Suppressor macrophage (primary cell): ENCODE measurements at places on chromosomes 5 and 9.

GRCh38 chr5:100434815-100435214 lies 100.4 kb upstream of the FAM174A start:
- peak; percentile 15 for DNase-seq

DNA sequence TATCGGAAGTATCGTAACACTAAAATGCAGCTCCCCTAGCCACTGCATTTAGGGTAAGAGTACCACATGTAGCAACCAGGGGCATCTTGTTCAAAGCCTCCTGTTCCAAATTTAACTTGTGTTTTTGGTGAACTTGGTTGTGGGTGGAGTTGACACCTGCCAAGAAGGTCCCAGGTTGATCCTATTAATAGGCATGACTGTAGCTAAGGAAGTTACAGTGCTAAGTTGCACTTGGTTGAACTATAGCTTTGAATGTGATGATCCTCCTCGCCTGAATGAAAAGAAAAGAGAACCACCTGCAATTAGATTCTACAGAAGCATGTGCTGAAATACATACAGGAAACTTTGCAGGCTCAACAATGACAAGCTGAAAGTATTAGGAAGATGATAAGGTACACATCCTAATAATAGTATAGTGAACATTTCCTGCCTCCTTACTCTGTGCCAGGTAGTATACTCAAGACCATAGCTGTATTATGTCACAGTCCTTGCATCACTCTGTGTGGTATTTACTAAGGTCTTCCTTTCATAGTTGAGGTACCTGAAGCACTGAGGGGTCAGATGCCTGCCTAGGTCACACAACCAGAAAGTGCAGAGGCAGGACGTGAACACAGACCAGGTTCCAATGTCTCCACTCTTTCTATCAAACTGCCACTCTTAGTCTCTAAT lies 64.5 kb upstream of the PIP5K1B start:
- DNase-seq, result no peak

GRCh38 chr9:90024823-90025222 lies 420.0 kb downstream of the GADD45G start:
- no peak for DNase-seq

DNA sequence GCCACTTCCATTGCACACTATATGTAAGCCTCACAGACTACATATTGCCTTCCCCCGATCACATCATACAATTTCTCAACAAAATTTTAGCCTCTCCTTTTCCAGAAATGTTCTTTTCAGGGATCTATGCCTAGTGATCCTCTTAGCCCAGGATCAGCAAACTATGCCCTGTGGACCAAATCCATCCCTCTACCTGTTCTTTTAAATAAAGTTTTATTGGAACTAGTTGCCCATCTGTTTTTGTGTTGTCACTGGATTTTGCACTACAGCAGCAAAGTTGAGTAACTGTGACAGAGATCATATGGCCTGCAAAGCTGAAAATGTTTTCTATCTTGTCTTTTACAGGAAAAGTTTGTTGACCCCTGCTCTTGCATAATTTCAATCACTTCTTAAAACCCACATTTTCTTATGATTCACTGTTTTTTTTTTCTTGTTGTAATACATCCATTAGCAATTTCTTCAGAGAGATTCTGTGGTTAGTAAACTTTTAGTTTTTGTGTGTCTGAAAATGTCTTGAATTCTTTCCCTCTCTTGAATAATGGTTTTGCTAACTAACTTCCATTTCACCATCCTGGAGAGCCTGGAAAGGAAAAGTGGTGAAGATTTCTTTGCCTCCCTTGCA lies 7.1 kb downstream of the TXNDC8 start:
- peak; percentile 37 for DNase-seq

DNA sequence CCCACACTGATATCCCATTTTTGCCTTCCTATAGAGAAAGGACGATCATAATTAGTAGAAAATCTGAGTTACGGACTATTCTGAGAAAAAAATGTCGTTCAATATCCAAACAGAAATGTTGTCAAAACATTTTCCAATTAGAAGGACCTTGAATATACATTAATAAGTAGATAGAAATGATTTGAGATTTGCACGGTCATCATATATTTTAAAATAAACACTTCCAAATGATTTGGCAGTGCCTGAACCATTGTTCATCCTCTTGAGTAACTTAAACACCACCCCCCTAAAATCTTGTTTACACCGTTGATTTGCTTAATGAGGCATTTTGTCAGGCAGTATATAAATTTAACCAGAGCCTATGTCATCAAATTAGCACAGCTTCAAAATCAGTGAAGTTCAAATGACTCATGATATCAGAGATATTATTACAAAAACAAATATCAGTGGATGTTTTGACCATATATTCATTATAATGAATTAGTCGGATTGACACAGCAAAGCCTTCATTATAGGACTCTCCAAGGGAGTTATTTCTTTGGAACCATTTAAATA lies 105.0 kb downstream of the ACTL7B start:
- no peak for DNase-seq

DNA sequence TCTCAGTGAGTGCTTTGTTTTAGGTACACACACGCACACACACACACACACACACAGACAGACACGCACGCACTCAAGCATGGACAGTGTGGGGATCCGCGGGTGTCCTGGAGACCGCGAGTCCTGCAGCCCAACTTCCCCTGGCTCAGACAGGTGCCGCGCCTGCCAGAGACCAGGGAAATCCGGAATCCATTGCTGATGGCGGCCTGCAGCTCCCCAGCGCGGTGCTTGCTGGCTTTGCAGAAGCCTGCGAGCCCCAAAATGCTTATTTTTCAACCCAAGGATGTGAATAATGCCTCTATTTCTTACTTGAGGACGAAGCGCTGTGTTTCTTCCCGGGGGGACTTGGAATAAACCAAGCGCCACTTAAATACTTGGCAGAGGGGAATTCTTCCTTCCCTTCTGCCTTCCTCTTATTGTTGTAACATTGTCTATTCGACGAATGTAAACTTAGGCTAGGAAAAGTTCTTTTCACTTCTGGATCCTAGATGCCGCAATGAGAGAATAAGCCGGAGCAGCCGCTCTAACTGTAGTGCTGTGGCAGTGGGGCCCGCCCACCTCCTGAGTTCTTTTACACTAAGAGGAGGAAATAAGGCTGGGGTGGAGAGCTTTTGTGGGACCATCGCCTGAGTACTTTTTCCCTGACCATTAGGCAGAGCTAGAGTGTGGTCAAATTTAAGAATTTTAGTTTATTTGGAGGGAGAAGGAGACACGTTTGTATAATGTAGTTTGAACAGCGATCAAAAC lies 802 bp downstream of the ITGA2 start:
- peak; percentile 35 for DNase-seq

GRCh38 chr5:38197118-38197517 lies 61.2 kb upstream of the EGFLAM start:
- DNase-seq, result no peak

DNA sequence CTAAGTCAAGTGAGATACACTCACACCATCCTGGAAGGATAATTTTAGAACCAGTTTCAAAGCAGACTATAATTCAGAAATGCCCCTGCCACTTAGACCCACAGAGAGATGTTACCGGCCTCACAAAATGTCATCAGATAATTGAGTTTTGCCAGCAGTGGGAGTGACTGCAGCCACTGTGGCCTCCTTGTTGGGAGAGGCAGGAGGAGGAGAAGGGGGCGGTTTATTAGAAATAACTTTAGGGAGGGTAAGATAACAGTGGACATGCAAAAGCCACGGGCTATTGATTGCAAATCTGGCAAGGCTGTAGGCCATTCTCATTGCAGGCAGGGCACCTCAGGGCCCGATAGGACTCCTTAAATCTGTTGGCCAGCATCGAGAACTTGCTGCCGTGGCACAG lies 13.4 kb downstream of the GRXCR2 start:
- DNase-seq, result no peak

- peak; percentile 40 for DNase-seq
These were observed 29.2 kb downstream of the NR2F1 start for GRCh38 chr5:93611976-93612854.

GRCh38 chr5:39417979-39418378 lies 6.8 kb downstream of the DAB2 start:
- no peak for DNase-seq

GRCh38 chr5:148909040-148909439 lies 82.6 kb downstream of the ADRB2 start:
- DNase-seq, result no peak

DNA sequence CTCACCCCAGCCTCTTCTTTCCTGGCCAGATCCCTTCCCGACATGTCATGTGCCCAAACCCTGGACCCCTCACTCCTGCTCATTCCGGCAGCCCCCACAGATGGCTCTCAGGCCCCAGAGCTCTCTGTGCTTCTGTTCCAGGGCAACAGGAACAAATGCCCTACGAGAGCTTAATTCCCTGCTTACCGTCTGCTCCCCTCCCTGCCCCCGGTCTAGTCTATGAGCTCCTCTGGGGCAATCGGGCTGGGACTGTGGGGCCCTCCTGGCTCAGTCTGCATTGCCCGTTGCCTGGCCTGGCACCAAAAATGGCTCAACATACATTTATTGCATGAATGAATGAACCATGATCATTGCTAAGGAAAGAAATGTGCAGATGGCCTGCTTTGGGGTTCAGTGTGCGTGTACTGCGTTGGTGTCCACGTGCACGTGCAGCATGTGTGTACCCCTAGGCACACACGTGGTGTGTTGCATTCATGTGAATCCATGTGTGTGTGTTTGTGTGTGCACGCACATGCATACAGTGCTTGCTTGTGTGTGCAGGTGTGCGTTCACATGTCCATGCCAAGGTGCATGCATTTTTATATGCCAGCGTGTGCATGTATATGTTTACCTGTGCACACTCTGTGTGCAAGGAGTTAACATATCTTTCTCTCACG lies 201.2 kb upstream of the IER5L start:
- no peak for DNase-seq

DNA sequence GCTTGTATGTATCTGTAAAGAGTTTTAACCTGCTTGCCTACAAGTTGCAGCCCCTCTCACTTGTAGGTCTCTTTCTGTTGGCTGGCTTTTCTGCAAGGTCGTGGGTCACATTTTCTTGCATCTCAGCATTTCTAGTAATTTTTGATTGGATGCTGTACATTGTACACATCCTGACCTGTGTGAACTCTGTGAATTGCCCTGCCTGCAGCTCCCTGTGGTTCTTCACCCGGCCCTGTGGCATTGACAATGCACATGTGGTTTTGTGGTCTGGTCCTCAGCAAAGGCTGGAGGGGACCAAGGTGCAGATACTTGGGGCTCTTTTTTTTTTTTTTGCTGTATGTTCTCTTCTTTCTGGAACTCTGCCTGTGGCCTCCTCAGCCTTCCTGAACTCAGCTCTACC lies 53.6 kb downstream of the WNK2 start:
- no peak for DNase-seq

- DNase-seq, result no peak
These were observed 43.0 kb downstream of the COL23A1 start for GRCh38 chr5:178547052-178547666.

- DNase-seq, result no peak
These were observed 37.9 kb downstream of the RNF44 start for GRCh38 chr5:176499273-176499672.

DNA sequence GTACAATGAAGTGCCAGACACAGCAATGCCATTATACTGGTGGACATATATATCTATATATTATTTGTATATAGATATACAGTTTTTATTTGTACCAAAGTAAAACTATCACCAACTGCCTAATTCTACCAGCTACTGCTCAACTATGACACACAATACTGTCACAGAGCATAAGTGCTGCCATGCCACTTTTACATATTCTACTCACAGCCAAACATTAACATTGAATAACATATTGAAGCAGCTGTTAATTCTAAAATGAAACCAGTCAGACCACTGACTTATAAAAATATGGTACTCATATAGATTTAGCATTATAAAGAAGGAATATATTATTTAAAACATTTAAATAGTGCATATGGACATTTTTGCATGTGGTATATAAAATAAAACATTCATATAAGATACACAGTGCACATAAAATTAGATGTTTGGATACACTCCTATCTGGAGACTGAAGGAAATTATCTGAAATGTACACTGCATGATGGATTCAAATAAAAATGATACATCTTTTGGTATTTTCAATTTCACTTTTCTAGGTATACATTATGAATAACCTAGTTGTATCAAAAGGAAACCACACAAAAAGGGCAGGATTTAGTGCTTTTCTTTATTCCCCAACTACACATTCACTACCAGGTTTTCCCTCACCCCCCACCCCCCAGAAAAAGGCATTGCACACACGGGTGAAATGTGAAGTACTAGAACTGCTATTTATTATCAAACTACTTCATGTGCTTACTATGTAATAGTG lies 48.9 kb downstream of the PKD2L2 start:
- no peak for DNase-seq

- DNase-seq, result no peak
These were observed 233.9 kb upstream of the ZNF608 start for GRCh38 chr5:124980163-124980941.

GRCh38 chr5:56012281-56012963 lies 17.7 kb upstream of the IL6ST start:
- no peak for DNase-seq

DNA sequence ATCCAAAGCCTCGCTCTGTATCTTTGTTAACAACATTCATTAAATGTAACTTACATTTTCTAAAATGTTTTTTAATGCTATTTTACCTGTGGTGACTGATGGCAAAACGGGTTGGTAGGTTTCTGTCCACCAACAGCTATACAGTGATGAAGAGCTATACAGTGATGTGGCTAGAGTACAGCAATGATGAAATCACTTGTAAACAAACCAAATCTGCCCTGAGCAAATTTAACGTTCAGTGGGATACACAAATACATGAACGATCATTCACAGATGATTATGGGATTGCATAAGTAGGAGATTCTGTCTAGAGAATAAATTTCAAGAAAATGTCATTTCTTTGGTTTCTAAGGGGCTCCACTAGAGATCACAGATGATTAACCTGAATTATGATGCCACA lies 132.7 kb downstream of the MPDZ start:
- no peak for DNase-seq

GRCh38 chr9:93116072-93116961 lies 17.7 kb downstream of the NINJ1 start:
- DNase-seq, result peak; percentile 97

GRCh38 chr9:130715270-130715669 lies 21.7 kb downstream of the EXOSC2 start:
- DNase-seq, result no peak

DNA sequence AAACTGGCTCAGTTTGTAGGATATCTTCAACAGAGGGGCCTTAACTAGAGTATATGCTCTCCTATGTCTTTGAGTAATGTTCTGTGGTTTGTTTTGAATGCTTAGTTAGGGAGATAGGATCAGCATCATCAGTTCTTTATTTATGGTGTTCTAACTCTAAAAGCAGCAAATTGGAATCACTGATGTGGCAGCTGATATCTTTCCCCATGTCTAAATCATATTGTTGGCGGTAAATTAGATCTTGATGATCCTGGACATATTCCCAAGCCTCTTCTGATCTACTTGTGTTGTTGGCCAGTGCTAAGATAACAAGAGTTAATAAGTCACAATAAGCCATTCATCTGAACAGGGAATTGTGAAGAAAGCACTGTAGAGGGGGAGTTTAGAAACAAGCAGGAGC lies 332.4 kb upstream of the DAB2 start:
- no peak for DNase-seq

DNA sequence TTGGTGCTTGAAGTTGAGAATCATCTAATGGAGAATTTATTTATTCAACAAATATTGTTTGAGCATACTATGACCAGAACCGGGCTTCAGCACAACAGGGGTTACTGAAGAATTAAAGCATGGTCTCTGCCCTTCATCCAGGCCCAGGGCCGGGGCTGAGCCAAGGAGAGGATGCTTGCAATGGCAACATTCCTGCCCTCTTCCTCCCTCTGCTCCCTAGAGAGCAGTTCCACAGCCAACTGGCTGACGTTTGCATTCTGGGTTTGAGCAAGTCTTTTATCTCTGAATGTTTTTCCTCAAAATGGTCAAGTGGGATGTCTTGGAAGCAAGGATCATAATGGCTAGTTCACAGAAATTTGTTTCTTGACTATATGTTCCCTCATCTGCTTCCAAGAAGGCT lies 80.7 kb downstream of the GLDC start:
- no peak for DNase-seq
